Activated naive CD8-positive, alpha-beta T cell treated with anti-CD3 and anti-CD28 coated beads, Interleukin-2, amount 10 ng/mL, durations not matched to agents 7 days and 5 days (primary cell): ENCODE measurements at places on chromosomes 7 and 10.
A peak's percentile ranks its signal among the peaks of the same experiment; 100 is the strongest.

GRCh38 chr7:142749218-142749993 lies at the start of gene PRSS1:
Gene PRSS1 (plus strand): TSS chr7:142749472. CDS start chr7:142749485, 13 bp downstream.
- H3K36me3 ChIP-seq, result no peaks in the 10 kb centered on the region
- H3K27me3 ChIP-seq, result peaks cover 5% of the 10 kb centered on the region
- no peak within 1 kb of the TSS for H3K4me3 ChIP-seq
- H3K4me1 ChIP-seq, result no peaks in the 10 kb centered on the region
- DNase-seq, result no peak

DNA sequence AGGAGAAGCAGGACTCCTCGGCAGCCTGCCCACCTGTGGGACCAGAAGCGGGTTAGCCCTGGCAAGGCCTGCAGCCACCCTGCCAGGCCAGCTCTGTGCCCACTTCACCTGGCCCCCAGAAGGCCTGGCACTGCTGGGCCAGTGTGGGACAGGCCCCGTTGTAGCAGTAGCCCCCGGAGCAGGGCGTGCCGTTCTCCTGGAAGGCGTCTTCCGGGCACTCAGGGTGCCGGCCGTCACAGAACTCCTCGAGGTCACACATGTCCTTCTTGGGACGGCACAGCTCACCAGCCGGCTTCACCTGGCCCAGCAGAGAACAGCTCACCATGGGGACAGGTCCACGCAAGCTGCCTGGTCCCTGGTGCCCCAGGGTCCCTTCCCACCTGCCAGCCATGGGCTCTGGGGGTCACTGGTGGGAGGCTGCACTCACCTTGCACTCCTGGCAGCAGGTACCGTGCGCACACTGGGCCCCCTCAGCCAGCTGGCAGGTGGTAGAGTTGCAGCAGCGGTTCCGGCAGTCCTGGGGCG lies 5.8 kb downstream of the ADAM8 start:
- no peak overlapping the region for H3K4me3 ChIP-seq
- H3K27me3 ChIP-seq, result no peaks in the 10 kb centered on the region
- no peak for DNase-seq
- H3K4me1 ChIP-seq, result peaks cover 6% of the 10 kb centered on the region

GRCh38 chr7:108585843-108586242 lies 16.2 kb downstream of the DNAJB9 start:
- H3K27ac ChIP-seq, result no peak overlapping the region
- H3K36me3 ChIP-seq, result peaks cover 2% of the 10 kb centered on the region
- no peak overlapping the region for H3K4me3 ChIP-seq
- no peak for DNase-seq
- H3K27me3 ChIP-seq, result no peaks in the 10 kb centered on the region

GRCh38 chr7:101496017-101496416 lies 133.1 kb downstream of the MYL10 start:
- no peaks in the 10 kb centered on the region for H3K4me1 ChIP-seq
- no peak overlapping the region for H3K4me3 ChIP-seq
- no peak for DNase-seq
- no peaks in the 10 kb centered on the region for H3K36me3 ChIP-seq

DNA sequence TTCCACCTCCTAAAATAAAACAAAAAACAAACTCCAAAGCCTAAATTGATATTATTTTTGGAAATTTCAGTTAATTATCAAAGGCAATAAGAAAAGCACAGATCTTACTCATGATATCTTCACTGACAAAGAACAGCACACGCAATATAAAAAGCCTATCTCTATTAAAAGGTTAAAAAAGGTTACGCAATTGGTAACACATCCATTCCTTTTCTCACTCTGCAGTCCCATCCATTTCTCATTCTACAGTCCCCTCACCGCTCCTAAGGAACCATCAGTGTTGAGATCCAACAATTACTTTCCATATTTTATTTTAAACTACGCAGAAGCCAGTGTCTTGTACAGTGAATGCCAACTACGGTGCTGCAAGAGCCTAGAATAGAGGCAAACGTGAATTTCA lies 1.3 kb downstream of the SEC61G start:
- peaks cover 14% of the 10 kb centered on the region for H3K4me1 ChIP-seq
- H3K36me3 ChIP-seq, result peaks cover 12% of the 10 kb centered on the region
- H3K4me3 ChIP-seq, result peak overlapping the region; percentile 100
- no peak for DNase-seq
- H3K27me3 ChIP-seq, result no peaks in the 10 kb centered on the region

- DNase-seq, result no peak
- no peaks in the 10 kb centered on the region for H3K27me3 ChIP-seq
- no peaks in the 10 kb centered on the region for H3K4me1 ChIP-seq
- H3K27ac ChIP-seq, result no peak overlapping the region
- no peak overlapping the region for H3K4me3 ChIP-seq
These were observed 21.3 kb upstream of the TMEM248 start for GRCh38 chr7:66899552-66900280.

DNA sequence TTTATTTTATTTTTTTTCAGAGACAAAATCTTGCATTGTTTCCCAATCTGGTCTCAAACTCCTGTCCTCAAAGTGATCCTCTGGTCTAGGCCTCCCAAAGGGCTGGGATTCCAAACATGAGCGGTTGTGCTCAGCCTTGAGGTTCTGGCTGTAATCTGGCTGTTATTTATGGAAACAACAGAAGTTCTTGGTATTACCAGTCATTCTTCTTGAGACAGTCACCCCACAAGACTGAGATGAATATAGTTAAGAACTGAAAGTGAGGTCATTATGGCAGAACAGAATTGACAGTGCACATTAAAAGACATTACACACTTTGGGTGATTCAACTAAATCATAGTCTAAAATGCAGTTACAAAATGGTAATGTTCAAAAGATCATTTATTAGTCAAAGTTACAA lies 719.5 kb downstream of the ZWINT start:
- DNase-seq, result no peak
- H3K27me3 ChIP-seq, result no peaks in the 10 kb centered on the region
- no peak overlapping the region for H3K4me3 ChIP-seq
